ENCODE measurements at places on chromosomes 7 and 10.

DNA sequence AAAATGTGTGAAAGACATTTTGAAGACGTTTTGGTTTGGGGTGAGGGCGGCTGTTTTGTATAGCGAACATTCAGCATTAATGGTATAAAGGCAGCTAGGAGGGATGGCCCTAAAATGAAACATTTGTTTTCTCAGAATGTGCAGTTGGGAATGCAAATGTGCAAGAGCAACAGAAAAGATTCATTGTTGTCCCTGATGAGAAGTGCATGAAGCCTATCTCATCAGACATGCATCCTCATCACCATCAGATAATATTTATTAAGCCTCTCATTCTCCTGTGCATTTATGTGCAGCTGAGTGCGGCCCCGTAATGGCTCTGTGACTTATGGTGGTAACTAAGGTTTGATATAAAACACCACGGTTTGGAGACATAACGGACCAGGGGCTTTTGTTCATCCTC, 199.5 kb downstream of the GFRA1 start:
- peak; percentile 59 for DNase-seq

DNA sequence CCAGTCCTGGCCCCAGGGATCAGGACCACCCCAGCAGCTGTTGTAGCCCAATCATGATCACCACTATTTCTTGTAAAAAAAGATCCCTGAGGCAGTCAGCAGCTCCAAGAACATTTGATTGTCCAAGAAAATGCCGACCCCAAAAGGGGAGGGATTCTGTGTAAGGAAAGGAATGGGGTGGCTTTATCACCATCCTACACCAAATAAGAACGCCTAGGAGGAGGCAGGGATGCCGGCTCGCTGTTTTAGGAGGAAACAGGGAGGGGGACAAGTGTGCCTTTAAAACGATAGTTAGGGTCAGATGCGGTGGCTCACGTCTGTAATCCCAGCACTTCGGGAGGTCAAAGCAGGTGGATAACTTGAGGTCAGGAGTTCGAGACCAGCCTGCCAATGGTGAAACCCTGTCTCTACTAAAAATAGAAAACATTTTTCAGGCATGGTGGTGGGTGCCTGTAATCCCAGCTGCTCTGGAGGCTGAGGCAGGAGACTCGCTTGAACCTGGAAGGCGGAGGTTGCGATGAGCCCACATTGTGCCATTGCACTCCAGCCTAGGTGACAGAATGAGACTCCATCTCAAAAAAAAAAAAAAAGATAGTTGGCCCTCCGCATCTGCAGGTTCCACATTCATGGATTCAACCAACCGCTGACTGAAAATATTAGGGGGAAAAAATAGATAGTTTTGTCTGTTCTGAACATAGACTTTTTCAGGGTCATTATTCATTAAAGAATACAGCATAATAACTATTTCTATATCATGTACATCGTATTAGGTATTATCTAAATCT, 63.6 kb downstream of the PDIA4 start:
- DNase-seq, result no peak

DNA sequence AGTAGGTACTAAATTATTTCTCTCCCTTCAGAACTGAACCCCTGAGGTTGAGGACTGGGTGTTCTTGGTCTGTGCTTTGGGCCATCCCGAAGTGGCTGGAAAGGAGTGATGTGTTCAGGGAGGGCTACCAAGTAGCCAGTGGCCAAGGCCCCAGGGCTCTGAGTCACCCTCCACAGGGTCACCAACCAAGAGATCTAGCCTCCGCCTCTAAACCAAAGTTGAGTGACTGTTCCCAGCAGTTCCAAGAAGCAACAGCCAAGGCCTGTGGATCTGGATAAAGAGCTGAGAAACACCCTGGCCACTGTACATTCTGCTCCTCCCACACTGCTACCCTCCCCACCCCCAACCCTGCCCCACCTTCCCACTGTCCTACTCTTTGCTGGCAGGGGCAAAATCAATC, 35.5 kb upstream of the KCNMA1 start:
- DNase-seq, result no peak

GRCh38 chr7:115410434-115410820, 488.5 kb downstream of the MDFIC start:
- DNase-seq, result no peak

Measured in NCI-H526 treated with DMSO at 0.1 percent for 48 hours (cell line).